Activated T-helper 1 cell treated with anti-CD3 and anti-CD28 coated beads, Interleukin-2, amount 50 U/mL, for 16 hours (primary cell): ENCODE measurements at places on chromosomes 5 and 9.

GRCh38 chr5:136166909-136167308 lies 26.1 kb downstream of the SMIM32 start:
- no peak for DNase-seq

GRCh38 chr5:144219869-144220268 lies 49.2 kb downstream of the KCTD16 start:
- no peak for DNase-seq

DNA sequence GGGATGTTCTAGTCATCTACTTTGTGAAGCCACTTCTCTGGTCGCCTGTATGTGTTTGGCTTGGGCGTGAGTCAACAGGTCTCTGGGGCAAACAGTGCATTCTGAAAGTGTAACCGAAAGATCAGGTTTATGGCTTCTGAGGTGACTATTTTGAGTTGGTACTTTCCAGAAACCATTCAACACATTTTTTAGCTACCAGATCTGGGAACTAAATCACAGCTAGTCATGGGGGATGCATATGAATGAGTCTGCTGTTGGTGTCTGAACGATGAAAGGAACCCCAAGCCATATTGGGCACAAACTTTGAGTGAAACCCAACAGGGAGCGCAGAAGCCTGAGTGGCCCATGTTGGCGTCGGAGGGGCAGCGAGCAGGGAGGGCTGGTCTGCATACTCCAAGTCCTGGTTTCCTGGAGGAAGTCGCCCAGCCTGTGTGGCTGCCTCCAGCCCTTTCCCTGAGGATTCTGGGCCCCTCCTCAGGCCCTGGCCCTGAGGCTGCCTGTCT lies 35.3 kb downstream of the UBE2QL1 start:
- DNase-seq: no peak

- DNase-seq: no peak
These were observed 11.4 kb downstream of the ABO start for GRCh38 chr9:133263557-133263956.
